ENCODE measurements at places on chromosomes 1 and 21.
A peak's percentile ranks its signal among the peaks of the same experiment; 100 is the strongest.

DNA sequence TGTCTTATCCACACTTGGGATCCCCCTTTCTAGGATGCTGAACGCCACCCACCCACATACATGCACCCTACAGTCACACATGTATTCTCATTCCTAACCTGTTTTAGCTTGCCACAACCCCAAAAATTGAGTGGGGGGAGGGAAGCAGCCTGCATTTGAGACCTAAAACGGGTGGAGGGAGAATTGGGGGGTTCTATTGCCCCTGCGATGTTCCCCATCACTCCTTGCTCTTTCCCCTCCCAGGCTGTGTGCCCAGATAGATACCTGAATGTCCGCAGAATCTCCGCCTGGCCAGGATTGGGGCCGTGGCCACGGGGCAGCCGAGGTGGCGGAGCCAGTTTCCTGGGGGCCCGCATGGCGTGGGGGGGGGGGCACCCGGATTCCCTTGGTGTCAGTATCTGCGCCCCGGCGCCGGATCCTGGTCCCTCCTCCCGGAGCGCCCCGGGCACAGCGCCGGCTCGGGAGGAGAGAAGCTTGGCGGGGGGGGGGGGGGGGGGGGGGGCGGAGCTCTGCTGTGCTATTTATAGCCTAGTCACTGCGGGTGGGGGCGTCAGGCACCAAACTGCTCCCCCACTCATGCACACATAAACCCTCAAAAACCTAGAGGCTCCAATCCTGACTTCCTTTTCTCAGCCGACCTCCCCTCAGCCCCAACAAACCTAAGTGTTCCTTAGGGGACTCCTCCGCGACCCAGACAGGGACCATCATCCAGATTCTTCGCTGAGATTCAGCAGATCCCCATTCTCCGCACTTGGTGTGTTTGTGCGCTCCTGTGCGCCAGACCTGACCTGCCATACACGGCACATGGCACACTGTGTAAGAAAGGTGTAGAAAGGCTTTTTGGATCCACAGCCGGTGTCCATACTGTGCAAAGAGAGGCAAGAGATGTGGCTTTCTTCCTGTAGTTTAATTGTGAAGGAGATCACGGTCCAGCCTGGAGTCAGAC, 1.9 kb downstream of the ANKRD34A start:
- no peak for DNase-seq

- peak; percentile 89 for DNase-seq
Observed at GRCh38 chr1:154198756-154199562, 7.1 kb upstream of the TPM3 start.

DNA sequence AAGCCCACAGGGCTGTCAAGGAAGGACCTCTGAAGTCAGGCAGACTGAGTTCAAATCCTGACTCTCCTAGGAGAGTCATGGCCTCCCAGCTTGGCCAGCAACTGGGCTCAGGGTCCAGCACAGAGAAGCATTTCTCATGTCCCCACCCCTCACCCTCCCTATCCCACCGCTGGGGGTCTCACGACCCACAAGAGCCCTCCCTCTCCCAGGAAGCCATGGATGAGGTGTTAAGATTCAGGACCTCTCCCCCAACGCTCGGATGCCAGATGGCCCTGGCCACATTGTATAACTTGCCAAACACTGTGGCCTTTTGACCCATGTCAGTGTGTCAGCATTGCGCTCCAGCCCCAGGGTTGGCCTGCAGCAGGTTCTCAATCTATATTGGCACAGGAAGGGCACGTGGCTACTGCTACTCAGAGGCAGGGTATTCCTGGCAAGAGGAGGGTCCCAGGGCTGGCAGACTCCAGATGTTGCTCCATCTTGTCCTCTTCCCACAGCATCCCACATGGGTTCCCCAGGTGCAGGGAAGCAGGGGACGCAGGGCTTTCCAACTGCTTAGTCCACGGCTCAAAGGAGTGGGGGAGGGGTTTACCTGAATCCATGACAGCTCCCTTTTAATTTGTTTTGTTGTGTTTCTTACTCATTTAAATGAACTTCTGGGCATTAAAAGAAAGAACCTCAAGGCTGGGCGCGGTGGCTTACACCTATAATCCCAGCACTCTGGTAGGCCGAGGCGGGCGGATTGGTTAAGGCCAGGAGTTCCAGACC, 10.5 kb downstream of the SLC2A1 start:
- DNase-seq: no peak

- DNase-seq: no peak
Observed at GRCh38 chr1:62068978-62069377, 125.7 kb upstream of the L1TD1 start.

GRCh38 chr21:42478504-42478903, 17.5 kb downstream of the RSPH1 start:
- DNase-seq: no peak

DNA sequence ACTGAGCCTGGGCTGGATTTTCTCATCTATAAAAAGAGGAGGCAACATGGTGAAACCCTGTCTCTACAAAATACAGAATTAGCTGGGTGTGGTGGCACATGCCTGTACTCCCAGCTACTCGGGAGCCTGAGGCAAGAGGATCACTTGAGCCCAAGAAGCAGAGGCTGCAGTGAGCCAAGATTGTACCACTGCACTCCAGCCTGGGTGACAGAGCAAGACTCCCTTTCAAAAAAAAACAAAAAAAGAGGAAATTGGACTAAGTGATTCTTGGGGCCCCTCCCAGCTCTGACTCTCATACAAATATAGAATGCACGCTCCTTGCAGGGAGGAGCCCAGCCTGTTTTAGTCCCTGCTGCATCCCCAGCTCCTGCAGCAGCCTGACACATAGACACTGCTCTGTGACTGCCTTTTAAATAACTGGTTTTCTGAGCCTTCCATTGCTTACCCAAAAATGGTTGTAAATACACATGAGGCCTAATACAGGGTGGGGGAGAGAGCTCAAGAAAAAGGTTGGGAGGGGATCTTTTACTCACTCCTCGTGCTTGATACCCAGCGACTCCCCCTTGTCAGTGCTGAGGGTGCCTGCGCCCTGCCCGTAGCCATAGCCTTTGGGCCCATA, 17.2 kb downstream of the CSRP1 start:
- DNase-seq: no peak
